COR-L47 (cell line): ENCODE measurements at places on chromosomes 16 and 17.
A peak's percentile ranks its signal among the peaks of the same experiment; 100 is the strongest.

DNA sequence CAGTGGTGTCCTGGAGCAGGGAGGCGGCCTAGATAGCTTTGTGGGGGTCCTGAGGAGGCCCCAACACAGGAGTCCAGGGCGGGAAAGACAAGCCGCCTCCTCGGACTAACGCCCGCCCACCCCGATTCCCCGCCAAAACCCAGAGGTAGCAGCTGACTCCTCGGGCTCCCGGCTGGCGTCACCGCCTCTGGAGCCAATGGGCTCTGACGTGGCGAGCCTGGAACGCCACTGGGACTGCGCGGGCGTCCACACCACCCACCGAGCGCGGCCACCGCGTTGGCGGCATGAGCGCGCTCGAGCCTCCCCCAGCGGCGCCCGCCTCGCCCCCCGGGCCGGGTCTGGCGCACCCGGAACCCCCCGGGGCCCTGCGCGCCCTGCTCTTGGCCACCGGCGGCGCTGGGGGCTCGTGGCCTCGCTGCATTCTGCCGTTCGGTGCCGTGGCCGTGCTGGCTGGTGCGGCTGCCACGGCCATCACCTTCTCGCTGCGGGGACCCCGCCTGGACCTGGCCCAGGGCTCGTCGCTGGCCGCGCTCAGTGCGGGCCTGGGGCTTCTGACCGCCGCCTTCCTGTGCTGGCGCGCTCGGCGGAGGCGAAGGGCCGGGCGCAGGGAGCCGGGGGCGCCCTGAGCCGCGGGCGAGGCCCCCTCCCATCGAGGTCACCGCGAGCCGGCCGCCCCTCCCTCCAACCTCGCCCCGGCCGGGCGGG is 3.4 kb upstream of the NTN3 start:
- DNase-seq = peak; percentile 92

DNA sequence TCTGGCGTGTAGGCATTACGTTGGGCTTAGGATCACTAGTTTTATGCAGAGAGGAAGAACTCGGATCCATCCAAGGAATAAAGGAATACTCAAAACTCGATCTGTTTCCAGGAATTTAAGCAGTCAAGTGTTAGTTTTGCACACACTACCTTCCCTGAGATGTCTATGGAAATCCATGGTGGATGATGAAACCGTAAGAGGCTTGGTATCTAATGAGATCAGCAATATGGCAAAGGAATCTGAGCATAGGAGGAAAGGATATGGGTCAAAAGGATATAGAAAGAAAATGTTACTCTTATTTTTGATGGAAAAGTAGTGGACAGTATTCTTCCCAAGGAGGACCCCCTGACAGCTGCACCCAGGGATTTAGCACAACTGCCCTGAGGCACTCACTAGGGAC is 59.6 kb downstream of the SMG6 start:
- DNase-seq = no peak

DNA sequence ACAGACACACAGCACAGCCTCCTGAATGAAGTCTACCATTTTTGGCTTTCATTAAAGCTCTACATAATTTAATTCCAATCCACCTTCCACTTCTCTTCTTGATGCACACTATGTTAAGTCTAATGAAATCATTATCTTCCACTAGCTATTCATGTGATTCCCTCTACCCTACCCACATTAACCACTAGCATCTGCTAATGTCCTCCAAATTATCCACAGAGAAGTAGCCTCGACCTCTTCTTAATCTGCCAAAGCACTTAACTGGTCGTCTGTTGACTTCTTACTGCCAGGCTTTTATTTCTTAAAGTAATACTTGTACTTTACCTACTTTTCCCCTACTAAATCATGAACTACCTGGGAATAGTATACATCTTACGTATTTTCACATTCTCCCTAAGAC is 91.8 kb downstream of the NCOR1 start:
- no peak for DNase-seq

- no peak for DNase-seq
Observed at GRCh38 chr16:991773-992172, 10.2 kb downstream of the SOX8 start.
